Tibial nerve (tissue), 4 donors: ENCODE measurements at places on chromosomes 4 and X.

DNA sequence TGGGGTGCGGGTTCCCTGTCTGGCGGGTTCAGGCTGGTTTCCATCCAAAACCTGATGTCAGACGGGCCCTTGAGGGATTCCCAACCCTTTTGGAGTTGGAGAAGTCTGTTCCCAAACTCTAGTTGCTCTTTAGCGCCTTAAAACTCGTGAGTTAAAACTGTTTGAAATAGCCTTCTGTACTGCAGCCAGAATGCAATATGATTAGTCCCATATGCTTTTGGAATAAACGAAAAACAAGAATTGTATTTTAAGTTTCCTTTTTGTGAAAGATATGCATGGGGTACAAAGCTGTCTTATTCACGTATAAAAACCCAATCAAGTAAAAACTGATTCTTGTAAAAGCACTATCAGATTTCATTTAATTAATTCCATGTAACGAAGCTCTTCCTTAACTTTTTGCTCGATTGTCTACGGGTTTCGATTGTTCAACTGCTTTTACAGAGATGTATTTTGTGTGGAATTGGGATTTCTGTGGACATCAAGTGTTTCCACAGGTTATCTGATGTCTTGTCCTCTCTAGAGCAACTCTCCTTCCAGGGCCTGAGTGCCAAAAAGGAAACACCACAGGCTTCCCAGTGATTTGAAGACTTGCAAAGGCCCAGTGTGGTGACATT lies 49.5 kb downstream of the CLDN34 start:
- DNase-seq, result no peak

DNA sequence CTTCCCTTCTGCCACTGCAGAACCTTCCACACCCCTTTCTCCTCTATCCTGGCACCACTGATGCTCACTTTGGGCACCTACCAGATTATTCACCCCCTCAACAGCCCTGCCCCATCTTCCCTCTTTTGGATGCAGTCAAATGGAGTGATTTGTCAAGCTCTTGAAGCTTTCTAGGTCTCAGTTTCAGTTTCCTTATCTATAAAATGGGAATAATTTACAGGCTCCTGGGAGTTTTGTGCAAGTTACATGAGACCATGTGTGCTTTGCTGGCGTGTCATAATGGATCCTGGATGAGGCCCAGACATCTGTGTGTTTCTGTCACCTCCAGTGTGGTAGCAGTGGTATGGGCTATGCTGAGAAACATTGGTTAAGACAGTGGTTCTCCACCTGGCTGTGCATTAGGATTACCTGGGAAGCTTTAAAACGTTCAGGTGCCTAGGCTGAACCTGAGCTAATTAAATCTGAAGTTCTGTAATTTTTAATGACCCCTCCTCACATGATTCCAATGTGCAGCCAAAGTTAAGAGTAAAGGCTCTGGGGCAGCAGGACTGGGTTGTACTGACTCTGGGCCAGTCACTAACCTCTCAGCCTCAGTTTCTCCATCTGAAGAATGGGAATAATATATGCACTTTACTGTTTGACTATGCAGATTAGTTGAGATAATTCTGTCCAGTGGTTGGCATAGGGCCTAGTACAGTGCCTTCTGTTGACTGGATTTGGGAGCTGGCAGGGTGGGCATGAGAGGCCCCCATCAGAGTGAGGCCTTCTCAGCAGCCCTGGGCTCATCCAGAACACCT lies 6.8 kb upstream of the MGST2 start:
- no peak for DNase-seq

- DNase-seq, result no peak
Measured at GRCh38 chr4:844752-845232, 18.9 kb upstream of the CPLX1 start.

DNA sequence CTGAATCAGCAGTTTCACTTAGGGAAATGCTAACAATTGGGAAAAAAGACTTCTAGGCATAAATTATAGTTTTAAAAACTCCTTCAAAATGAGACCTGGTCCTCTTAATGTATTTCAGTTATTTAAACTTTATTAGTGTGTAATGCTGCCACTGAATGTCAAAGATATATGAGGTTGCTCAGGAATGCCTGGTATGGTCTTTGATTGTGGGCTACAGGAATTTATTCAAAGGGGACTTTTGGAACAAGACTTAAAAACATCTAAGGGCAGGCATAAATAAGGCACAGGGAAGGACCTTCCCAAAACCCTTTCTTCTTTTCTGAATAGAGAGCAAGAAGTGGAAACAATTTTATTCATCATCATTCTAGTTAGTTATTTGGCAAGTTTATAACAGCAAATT lies 439.1 kb downstream of the TLL1 start:
- no peak for DNase-seq

DNA sequence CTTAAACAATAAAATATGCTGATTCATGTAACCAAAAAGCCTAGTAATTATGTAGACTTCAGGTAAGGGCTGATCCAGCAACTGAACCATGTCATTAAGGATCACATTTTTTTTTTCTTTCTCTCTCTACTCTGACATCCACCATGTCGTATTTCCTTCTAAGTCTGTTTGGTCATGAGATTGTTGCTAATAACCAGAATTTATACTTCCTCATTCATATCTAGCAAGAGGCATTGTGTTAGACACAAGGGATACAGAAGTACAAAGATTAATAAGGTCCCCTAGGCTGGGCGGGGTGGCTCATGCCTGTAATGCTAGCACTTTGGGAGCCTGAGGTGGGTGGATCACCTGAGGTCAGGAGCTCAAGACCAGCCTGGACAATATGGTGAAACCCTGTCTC lies 24.1 kb downstream of the PHEX start:
- DNase-seq, result no peak

- no peak for DNase-seq
Measured at GRCh38 chr4:82429728-82430192, 502 bp downstream of the HNRNPDL start.

GRCh38 chr4:7189066-7189465 lies 3.3 kb upstream of the SORCS2 start:
- peak; percentile 8 for DNase-seq

DNA sequence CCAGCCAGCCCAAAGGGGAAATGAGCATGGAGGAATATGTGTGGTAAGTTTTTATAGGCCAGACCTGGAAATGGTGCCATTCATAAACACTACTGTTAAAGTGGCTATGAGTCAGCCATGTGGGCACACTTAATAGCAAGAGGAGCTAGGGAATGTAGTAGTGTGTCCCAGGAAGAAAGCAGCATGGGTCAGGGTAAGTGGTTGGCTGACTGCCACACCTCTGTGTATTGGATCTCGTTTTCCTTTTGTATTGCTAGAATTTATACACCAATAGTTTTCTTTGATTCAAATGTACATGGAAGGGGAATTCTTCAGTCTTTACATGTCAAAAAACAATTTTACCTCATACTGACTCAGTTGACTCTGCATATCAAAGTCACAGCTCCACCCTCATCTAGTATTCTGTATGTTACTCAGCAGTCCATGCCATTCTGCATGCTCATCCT lies 22.9 kb upstream of the SGMS2 start:
- DNase-seq, result no peak

DNA sequence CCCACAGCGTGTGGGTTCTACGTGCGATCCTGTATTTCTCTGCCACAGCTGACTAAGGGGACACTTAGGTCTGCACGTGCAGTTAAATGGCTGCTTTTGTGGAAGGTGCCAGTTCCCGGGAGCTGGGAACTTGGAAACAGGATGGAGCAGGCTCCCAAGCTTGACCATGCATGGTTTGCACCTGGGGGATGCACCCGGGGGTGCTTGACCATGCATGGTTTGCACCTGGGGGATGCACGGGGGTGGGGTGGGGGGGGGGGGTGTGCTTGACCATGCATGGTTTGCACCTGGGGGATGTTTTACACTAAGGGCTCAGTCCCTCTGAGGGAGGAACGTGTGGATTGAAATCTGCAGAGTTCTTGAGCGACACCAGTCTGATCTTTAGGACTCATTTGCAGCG lies 5.7 kb downstream of the WFS1 start:
- no peak for DNase-seq

DNA sequence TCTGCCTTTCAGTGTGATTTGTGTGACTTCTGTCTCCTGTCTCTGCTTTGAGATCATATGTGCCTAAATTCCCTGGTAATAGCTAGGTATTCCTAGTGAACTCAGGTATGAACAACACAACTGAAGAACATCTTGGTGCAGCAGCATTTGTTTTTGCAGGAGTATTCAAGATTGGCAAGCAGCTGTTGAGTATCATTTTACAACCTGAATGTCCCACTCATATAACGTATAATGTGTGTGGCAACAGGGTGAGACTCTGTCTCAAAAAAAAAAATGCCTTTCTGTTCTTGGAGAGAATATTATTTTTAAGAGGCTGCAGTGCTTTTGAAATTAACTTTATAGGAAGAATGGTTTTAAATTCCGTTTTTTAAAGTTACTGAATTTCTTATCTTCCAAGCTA lies 7.7 kb downstream of the LSM6 start:
- DNase-seq, result no peak

DNA sequence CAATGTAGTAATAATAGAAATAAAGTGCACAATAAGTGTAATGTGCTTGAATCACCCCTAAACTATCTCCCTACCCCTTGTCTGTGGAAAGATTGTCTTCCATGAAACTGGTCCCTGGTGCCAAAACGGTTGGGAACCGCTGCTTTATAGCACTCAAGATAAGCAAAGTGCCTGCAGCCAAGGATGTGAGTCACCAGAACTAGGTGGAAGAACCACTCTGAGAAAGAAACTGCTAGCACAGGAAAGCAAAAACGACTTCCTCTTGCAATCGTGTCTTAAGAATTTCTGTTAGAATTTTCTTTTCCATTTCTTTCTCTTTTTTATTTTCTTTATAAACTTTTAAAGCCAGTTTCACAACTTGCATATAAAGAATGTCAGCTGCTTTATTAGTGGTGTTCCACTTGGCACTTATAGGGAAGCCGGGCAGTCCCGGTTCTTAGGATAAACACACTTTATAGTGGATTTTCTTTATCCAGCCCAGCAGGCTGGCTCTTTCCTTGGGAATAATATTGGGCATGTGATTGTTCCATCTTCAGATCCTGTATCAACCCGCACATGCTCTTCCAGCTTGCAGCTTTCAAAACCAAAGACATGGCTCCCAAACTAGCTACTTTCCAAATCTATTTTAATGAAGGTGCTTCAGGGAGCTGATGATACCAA lies 32.3 kb upstream of the CXCL8 start:
- no peak for DNase-seq

DNA sequence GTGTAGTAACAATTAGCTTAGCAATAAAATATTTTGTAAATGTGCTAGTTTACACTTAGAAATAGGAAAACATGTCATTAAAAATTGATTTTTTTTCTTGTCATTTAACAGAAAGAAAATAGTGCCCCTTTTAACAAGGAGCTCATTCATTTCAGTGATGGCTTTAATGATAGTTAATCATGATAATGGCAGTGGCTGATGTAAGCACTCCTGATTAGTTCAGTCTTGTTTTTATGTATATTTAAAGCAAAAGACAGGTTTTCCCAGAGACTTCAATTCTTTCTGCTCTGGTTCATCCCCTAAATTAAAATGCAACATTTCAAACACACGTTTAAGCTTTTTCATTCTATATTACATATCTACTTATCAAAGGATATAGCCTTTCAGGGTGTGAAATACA lies 1039.5 kb upstream of the PCDH7 start:
- DNase-seq, result no peak

DNA sequence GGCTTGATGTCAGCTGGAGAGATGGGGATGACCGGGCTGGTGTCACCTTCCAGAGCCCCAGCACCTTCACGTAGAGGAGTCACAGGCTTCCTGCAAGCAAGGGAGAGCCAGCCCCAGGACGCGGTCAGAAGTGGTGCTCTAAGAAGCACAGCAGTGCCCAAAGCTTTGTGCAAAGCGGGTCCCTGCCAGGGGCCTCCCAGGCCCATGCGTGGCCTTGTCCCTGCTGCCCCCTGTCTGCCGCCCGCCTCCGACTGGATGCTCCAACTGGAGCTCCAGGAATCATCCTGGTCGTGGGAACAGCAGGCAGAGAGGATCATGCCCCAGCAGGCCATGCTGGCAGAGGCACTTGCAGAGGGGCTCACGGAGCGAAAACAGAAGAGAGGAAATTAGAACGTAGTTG lies 40.1 kb upstream of the LRPAP1 start:
- DNase-seq, result no peak

DNA sequence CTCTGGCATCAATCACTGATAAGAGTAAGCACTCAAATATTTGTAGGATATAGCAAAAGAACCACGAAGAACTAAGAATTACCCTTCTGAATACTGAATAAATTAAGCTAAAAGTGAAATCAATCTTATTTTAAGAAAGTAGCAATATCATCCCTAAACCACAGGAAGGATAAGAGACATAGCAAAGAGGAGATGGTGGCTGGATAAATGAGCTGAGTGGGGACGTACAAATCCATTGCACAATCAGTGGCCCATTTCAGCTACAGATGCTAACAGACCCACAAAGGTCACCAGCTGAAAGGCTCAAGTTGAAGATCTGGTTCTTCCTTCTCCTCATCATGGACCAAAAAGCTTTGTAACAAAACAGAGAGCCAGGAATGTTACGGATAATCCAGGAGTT lies 77.1 kb downstream of the SLC9A7 start:
- DNase-seq, result no peak

GRCh38 chrX:7943600-7944245 lies 16.5 kb upstream of the PNPLA4 start:
- no peak for DNase-seq

GRCh38 chr4:41665636-41666207 lies 82.8 kb downstream of the PHOX2B start:
- DNase-seq, result no peak

DNA sequence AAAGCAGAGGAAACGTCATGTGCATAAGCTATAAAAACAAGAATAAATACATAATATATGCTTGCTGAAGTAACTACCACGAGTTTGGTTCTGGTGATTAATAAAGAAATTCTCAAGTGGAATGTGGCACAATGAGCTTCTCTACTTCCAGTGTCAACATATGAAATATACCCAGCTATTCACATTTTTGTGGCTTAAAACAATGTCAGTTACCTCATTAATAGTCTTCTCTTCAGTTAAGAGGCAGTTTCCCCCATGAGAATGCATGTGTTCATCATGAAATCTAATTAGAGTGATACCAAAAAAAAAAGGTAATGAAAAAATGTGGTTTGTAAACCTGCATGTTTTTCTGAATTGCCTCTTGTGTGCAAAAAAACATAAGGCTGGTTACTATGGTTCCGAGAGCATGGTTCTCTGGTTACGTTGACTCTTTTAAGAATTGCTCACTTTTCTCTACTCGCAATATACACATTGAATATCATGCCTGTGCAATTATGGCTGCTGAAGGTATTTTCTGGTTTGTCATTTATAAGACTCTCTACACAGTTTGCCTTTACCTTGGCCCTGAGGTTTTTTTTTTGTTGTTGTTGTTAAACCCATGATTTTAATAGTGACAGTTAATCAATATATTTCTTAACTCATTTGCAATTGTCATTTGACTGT lies 108.2 kb downstream of the PCDH7 start:
- DNase-seq, result no peak

DNA sequence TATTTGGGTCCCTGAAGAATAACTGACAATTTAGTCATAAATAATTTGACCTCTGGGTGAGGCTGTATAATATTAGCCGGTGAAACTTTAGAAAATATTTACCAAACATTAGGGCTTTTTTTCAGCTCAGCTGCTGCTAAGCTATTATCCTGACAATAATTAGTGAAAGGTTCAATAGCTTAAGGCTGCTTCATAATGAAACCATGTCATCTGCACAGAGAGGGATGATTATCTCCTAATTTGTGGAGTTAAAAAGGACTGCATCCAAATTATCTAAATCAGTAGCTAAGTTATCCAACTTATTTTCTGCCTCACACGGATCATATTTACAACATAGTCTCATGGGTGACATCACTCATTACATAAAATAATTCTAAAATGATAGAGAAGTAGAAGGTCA lies 1249.8 kb downstream of the RAPGEF2 start:
- DNase-seq, result no peak
